ENCODE measurements at places on chromosomes 3 and 15.

- no peak for DNase-seq
Measured at GRCh38 chr3:124633524-124633923, 96.7 kb upstream of the UMPS start.

GRCh38 chr15:87207990-87208580 is 1048.5 kb downstream of the NTRK3 start:
- no peak for DNase-seq

- DNase-seq, result no peak
Measured at GRCh38 chr3:100647657-100648056, 38.3 kb downstream of the ADGRG7 start.

DNA sequence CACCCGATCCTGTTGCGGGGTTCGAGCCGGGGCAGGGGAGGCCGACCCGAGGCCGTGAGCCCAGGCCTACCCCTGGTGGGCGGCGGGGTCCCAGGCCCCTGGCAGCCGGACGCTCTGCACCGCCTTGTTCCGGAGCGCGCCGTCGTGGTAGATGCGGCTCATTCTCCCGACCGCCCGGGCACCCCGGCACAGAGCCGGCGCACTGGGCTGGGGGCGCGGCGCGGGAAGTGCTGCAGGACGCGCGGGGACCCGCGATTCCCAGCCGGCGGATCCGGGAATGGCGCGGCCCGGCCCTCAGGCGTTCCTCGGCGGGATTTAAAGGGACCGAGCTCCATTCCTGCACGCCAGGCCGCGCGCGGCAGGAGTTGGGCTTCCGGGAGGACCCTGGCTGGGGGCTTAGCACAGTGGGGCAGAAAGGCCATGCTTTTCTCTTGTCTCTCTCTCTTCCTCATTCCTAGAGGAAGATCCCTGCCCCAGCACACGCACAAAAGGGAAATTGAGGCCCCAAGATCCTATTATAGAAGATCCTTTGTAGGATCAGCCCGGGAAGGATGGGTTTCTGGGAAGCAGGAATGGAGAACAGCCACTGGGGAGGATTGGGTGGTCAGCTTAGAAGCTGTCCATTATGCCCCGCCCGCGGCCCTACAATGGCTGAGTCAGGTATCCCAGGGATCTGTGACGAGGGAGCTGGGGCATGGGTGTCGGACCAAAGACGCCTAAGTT is at the start of gene ARPIN:
Gene ARPIN (minus strand): TSS at position 279 of the 723 bp plus-strand sequence. CDS start 117 bp downstream, at position 162.
- DNase-seq, result no peak

GRCh38 chr3:88248658-88249057 is 98.9 kb downstream of the C3orf38 start:
- no peak for DNase-seq

DNA sequence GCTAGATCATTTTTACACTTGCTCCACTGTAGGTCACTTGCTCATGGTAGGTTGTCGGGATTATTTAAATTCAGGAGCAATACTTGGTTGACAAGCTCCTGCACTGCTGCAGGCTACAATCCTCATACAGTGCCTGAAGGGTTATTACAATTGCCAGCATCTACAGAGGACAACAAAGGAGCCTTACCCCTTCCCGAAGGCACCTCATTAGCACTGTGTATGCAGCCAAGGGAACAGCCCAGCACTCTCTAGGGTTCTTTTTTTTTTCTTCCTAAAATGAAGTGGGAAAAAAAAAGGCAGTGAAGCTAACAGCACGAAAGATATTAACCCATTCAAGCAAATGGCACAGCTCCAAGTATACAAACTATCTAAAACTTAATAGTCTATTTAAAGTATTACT is 142.7 kb downstream of the ULK4 start:
- no peak for DNase-seq

GRCh38 chr3:32282578-32283154 is 44.2 kb downstream of the CMTM8 start:
- no peak for DNase-seq

DNA sequence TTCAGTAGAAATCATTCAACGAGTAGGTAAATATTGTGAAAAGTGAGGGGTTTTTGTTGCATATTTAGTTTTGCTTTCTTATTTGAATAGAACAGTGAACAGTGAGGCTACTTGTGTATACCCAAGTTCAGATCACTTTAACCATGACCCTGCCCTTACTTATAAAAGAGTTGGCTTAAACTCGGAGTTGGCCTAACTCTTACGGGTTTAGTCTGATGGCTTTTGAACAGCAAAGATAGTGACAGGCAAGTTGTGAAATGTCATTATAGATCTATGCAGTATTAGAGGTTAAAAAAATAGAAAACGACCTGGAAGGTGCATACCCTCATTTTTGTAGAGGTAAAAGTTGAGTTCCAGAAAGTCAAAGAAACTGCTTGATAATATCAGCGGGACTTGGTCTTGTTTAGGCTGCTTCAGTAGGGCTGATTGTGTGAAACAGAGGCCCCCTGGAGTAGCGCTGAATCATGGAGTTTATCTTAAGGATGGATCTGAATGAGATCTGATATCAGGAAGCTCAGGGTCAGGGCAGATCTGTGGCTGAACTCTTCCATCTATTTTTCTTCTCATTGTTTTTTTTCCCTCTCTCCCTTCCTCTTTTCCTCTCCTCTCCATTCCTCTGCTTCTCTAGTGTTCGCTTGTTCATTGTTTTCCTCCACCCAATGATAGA is 359.8 kb downstream of the LPP start:
- DNase-seq, result no peak

DNA sequence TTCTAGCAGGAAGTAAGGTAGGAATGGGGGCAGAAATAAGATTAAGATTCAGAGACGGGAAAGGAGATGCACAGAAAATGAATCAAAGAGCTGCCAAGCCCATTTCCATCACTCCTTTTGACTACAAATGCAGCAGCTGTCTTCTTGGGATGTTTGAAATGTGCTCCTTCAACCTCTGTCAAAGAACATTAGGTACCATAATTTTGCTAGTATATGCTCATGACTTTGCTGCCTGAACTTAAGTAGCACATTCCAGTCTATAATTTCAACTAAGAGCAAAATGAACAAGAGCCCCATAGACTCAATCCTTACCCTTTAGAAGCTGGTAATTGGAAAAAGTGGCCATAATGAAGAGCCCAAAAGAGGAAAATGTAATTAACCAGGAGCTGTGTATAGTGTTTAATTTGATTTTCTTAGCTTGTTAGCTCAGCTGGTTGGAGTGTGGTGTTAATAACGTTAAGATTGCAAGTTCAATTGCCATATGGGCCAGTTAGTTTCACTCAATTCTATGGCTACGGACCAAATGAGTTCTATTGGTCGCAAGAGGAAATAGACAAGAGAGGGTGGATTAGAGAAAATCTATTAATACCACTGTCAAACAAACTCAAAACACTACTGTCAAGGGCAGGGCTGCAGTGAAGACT is 349.9 kb downstream of the ZBBX start:
- no peak for DNase-seq

- no peak for DNase-seq
Measured at GRCh38 chr3:124174476-124174875, 182.6 kb upstream of the ROPN1 start.

DNA sequence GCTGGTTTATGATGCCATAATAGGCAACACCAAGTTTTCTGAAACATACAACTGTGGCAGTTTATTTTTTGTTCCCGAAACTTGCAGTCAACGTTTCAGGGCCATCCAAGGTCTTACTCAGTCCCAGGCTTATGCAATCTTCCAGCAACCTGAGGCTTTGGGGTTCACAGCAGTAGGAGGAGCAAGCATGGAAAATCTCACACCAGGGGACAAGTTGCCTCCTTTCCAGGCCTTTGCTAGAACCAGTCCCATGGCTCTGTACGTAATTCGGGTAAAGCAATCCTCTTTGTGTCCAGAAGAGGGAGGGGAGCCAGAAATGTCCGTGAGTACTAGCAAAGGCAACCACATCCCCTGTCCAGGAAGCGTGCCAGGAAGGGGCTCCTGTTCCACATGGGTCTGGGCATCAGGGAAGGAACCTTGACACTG is 4.7 kb upstream of the FAM240A start:
- DNase-seq, result no peak

DNA sequence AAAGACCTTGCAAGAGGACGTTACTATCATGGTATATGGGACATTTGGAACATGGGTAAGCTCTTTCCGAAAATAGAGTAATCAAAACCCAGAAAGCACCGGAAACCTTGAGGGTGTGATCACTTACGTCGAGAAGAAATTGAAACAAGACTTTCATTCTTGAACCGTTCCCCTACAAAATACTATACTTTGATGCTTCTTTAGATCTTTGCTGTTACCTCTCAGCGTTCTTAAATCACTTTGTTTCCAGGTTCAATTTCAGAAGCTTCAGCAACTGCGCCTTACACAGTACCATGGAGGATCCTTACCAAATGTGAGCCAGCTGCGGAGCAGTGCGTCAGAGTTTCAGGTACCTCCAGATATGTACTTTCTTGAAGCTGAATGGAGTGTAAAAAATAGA is 10.1 kb downstream of the CRTC3 start:
- DNase-seq, result no peak

GRCh38 chr3:30644615-30645014 is 38.2 kb downstream of the TGFBR2 start:
- peak; percentile 67 for DNase-seq

DNA sequence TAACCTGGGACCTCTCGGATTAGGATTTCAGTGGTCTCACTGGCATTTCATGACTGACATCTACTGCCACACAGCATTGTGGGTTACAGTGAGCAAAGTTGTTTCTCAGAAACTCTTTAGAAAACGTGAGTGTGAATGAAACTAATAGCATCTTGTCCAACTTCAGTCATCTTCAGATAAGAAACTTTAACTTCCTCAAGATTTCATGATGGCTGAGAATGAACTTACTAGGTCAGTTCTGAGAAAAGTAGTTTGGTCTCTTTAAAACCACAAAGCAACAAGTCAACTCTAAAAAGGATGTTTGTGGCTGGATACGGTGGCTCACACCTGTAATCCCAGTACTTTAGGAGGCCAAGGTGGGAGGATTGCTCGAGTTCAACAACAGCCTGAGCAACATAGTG is 14.2 kb upstream of the HOMER2 start:
- no peak for DNase-seq

DNA sequence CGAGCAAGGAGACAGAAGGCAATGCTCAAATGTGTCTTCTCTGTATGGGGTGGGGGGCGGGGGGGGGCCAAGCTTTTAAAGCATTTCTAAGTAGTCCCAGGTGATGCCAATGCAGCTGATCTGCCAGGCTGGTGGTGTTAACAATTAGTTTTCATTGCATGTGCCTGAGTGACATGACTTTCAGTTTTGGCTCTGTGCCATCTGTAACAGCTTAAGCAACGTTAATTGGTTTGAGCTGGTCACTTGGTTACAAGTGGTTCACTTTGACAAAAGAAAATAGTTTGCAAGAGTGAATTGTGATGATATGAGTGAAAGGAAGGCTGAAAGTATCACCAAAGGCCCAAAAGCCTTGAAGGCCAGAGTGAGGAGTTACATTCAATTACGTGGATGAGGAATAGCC is 26.4 kb upstream of the LRIG1 start:
- no peak for DNase-seq

DNA sequence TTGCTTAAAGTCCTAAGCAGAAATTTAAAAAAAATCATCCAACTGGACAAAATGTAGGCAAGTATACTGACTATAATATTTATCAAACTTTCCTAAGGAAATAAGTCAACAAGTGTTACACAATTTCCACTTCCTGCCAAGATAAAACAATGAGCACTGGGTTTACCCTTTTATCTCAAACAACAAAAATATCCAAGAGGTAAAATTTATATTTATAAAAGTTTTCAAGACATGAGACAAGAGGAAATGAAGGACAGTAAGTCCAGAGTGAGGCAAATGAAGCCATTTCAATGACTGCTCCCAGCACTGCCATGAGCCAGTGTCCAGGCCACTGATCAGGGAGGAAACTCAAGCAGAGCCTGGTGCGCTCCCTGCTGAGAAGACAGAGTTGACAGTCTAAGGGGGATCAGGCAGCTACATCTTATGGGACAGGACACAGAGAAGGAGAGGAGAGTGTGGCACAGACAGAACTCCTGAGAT is 439.4 kb downstream of the RAP2B start:
- DNase-seq, result no peak

DNA sequence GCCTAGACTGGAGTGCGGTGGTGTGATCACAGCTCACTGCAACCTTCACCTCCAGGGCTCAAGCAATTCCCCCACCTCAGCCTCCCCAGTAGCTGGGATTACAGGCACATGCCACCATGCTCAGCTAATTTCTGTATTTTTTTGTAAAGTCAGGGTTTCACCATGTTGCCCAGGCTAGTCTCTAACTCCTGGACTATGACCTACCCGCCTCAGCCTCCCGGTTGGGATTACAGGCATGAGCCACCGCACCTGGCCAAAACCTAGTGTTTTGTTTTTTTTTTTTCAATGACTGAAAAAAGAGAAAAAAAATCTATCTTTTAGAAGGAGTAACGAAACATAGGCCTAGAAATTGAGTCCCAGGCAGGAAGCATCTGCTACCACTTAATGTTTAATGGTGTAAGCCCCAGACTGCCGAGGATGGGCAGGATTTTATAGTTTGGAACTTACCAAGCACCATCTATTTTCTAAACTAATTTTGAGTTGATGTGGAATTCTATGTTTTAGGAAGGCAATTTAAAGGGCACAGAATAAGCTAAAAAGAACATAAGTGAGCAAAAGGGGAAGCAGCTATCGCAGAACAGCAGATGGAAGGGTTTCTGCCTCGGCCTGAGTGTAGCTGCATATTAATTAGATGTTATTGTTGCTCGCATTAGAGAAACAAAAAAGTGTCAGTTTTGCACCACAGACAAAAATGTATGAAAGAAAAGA is 24.2 kb upstream of the CA12 start:
- DNase-seq, result no peak

DNA sequence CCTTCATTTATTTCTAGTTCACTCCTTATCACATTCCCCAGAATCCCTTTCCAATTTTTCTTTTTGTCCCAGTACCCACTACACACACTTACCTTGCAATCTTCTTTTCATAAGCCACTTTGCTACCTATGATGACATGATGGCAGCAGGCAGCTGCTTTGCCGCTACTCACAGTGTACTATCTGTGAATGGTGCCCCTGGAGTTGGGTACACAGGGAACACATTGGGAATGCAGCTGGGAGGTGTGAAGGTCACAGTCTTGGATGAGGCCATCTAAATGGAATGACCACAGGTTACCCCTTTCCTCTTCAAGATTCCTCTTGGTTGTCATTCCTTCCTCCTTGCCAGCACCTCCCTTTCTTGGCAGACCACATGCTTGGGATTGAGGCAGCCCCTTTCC is 20.8 kb upstream of the TNIK start:
- no peak for DNase-seq

GRCh38 chr3:189827108-189827507 is 195.9 kb downstream of the TP63 start:
- DNase-seq, result no peak

- no peak for DNase-seq
Measured at GRCh38 chr3:27358372-27358771, 10.8 kb downstream of the NEK10 start.

- DNase-seq, result no peak
Measured at GRCh38 chr3:65019443-65020055, 331.7 kb upstream of the ADAMTS9 start.

DNA sequence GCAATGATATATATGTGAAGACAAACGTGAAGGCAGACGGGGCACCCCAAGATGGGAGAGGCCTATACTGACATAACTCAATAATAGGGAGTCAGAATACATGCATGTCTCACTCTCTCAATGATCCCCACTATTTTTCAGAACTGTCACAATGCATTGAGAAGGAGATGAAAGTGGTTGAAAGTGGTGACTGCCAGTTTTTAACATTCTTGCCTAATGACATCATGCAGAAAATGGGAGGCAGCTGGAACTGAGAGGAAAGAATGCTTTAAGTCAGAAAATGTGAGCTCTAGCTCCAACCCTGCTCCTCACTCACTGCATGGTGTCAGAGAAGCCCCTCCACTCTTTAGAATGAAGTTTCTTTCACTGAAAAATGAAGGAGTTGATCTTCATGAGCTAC is 55.3 kb upstream of the P2RY1 start:
- DNase-seq, result no peak
